ENCODE measurements at places on chromosomes 5 and 9.

- no peak for DNase-seq
These were observed 31.0 kb upstream of the GABRP start for GRCh38 chr5:170752257-170753215.

GRCh38 chr5:150263801-150264621 is 25.6 kb downstream of the CAMK2A start:
- DNase-seq: no peak

DNA sequence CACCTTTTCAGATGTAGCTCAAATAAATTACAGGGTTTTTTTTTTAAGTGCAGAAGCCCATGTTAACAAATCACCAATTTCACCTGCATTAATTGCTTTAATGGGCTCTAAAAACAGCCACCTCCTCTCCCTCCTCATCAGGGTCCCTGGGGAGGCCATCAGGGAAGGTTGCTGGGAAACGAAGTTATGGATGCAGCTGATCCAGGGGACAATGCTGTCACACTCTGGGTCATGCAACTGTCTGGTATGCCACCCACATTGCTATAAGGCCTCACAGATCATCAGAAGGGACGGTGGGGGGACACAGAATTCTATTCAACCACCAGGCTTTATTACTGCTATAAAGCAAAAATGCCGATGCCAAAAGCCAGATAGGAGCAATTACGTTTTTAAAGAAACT is 9.3 kb downstream of the WHRN start:
- DNase-seq: no peak

- no peak for DNase-seq
These were observed 38.2 kb upstream of the SEMA4D start for GRCh38 chr9:89536145-89536574.

DNA sequence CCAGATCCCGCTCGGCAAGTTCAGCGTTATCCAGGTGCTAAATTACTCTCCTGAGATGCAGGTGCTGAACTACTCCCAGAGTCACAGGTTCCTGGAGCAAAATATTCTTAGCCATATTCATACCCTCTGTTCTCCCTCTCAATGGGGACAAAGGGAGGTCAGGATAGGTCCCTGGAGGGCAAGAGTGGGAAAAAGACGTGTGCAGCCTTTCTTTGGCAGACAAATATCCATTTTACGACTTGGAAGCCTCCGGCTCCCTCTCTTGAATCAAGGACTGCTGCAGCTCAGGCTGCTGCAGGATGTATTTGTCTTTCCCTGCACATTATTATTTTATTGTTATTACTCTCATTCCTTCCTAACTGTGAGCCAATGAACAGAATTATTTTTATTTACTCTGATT is 590.2 kb downstream of the NR2F1-AS1 start:
- DNase-seq: no peak

GRCh38 chr9:93612796-93613154 is 36.4 kb downstream of the PHF2 start:
- no peak for DNase-seq

GRCh38 chr9:35112257-35113020 is 3.2 kb downstream of the ATOSB start:
- DNase-seq: no peak

DNA sequence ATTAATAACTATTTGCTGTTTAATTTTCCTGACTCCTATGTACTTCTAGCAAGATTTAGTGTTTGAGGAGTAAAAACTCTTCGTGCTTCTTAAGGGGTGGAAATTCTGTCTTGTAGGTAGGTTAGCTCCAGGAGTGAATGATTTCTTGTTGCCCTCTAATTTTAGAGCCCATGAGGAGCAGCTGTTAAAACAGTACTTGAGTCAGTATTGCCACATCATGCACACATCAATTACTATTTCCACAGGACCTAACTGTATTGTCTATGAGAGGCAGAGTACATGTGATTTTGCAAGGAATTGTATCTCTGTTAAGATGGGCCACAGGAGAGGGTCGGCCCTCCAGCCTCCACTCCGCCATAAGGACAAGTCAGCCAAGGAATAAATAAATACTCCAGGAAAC is 91.2 kb downstream of the PDZD2 start:
- DNase-seq: no peak

GRCh38 chr5:38447786-38448185 is 108.7 kb downstream of the LIFR start:
- no peak for DNase-seq

DNA sequence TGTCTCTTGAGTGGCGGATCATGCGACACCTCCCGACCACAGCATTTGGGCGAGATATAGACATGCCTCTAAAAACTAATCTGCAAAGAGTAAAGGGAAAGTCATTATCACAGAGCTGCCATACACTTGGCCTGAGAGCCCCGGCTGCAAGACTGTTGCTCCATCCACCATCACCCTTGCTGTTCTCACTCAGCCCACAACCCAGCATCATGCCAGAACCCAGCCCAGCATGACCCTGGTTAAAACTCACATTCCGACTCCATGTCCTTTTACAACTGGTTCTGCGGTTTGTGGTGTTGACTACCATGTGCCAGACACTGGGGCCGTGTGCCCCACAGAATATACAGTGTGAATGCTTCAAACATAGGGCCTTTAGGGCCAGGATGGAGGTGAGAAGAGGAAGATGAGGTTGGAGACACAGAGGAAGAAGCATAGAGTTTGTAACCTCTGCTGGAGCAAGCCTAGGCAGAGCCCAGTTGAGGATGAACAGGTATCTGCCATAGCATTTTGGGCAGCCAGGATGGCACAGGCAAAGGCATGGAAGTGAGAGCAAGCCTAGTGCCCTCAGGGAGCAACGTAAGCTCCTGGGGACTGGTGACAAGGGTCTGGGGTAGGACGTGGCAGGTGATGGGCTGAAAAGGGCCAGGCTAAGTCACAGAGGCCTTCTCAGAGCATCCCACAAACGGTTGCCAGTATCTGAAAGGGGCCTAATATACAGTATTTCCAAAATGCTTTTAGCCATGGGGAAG is 37.5 kb upstream of the SMU1 start:
- no peak for DNase-seq

All from stimulated activated CD4-positive, alpha-beta T cell treated with anti-CD3 and anti-CD28 coated beads, Interleukin-1b, Interleukin-23, amount 100 ng/mL, for 1 hour (primary cell).